Stimulated activated CD4-positive, alpha-beta T cell treated with anti-CD3 and anti-CD28 coated beads, Interleukin-1b, Interleukin-23, amount 100 ng/mL, for 24 hours (primary cell): ENCODE measurements at places on chromosomes 7 and 10.

DNA sequence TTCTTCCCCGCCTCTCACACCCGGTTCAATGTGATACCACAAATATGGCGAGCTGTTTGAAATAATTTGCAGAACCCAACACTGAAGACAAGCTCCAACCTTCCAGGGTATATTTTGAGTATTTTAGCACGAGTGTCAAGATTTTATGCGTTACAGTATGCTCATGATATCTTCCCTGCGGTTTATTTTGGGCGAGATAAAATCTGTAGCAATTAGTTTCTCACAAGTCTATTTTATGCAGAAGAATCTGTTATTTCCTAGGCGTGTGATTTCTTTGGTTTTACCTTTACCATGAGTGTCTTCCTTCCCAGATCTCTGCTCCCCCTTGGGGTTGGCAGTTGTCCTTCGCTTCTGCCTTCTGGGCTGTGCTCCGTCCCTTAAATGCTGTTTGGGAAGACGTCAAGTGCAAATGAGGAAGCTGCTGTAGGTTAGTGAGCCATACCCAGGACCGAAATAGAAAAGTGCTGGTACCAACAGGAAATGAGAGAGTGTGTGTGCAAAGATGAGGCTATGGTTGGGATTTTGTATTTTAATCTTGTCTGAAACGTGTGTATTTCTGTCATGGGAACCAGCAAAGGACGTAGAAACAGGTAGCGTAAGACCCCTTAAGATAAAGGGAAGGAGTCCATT lies 299.8 kb downstream of the KLF6 start:
- no peak for DNase-seq

GRCh38 chr7:32289651-32290414 lies 200.3 kb downstream of the LSM5 start:
- no peak for DNase-seq

DNA sequence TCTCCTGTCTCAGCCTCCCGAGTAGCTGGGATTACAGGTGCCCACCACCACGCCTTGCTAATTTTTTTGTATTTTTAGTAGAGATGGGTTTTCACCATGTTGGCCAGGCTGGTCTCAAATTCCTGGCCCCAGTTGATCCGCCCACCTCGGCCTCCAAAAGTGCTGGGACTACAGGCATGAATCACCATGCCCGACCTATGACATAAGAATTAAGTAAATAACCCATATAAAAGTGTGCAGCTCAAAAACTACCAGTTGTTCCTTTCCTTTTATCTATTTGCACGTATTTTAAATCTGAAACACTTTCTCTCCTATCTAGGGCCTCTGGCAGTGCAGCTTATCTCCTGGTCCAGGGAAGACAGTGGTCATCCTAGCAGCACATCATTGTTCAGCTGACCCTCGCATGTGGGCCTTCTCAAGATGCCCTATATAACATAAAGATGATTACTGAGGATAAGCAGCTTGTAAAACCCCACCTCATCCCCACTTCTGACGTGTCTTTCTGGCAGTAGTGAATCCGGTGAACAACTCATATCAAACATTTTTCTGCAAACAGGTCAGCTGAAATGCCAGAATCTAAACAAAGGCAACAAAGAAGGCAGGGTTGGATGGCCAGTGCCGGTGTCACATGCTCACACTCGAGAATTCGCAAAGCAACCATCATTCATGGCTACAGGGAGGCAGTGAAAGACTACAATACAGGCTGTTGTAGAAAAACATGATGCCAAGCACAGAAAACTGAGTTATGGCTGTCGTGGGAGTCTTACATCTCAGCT lies 36.0 kb upstream of the KCNIP2 start:
- no peak for DNase-seq

GRCh38 chr7:5682551-5683279 lies 98.7 kb downstream of the RNF216 start:
- no peak for DNase-seq

GRCh38 chr7:32616625-32617024 lies 121.3 kb downstream of the AVL9 start:
- no peak for DNase-seq

DNA sequence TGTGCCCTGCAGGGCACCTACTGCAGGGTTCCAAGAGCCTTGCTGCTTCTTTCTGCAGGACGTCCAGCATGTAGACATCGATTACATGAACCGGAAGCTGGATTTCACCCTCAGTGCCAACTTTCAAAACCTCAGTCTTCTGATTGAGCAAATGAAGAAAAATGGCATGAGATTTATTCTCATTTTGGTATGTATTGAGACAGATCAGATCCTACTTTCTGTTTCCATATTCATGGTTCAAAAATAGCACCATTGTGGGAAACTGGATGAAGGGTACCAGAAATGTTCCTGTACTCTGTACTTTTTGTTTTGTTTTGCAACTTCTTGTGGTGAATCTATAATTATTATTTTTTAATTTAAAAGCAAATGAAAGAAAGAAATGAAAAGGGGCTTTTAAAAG lies 64.1 kb downstream of the MGAM2 start:
- DNase-seq, result no peak

- DNase-seq, result no peak
These were observed 180.5 kb upstream of the ASAH2 start for GRCh38 chr10:50431791-50432190.

DNA sequence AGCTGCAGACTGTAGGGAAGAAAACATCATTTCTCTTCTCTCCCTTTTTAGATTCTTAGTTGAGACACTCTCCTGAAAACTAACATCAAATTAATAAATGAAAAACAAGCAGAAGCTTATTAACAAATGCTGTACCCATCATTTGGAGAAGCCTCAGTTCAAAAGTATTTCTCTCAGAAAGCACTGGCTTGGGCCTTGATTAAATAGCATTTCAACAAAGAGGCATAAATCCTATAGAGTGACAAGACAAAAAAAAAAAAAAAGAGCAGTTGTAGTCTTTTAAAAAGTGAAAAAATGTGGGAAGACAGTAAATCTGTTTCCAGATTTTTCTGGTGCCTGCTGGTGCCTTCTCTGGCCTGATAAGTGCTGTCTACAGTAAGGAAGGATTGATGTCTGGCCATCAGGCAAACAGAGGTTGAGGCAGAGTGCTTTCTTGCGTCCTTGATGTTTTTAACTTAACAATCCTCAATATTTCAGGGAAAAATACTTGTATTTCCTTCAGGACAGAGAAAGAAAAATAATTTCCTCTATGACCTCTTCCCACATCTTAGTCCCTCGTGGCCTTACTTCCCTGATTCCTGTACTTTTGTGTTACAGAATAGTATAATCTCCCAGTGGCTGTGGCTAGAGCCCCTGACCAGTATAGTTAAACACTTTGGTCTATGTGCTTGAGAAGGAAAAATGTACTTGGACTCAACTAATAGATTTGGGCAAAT lies 300.5 kb downstream of the HGF start:
- DNase-seq, result no peak

DNA sequence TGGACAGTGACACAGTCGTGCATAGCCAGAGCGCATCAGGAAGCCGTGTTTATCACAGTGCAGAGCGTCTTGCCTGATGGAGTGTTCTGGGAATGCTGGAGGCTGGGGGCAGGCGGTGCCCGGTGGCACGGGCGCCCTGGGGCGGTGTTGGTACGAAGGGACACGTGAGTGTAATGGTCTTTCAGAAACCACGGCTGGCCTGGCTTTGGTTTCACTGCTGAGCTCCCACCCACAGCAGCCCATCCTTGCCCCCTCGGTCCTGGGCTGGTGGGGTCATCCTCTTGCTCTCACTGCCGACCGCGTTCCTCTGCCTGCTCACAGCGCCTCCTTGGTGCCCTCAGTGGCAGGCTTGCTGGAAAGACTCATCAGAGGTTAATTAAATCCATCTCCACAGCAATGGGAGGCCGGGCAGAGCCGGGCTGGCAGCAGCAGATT lies 50.6 kb downstream of the NKX6-2 start:
- no peak for DNase-seq

- DNase-seq, result no peak
These were observed 128.0 kb downstream of the GLI3 start for GRCh38 chr7:42108803-42109528.

- DNase-seq, result no peak
These were observed 6.3 kb downstream of the LOXL4 start for GRCh38 chr10:98261436-98262277.

- no peak for DNase-seq
These were observed 103.3 kb downstream of the GRB10 start for GRCh38 chr7:50679218-50680007.

DNA sequence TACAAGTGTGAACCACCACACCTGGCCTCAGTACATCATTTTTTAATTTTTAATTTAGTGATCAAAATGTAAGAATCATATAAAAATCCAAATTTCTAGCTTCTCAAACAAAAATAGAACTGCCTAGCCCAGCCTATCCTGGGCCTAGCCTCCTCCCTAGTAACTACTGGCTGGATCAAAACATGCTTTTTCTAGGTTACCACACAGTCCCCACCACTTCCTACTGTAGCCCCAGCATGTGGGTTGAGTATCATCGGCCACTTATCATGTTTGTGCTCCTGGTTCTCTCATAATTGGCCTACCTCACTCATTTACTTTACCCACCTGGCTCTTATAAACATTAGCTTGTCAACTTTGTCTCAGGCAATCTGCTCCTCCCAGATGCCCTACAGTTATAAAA lies 52.9 kb downstream of the DNAJC12 start:
- DNase-seq, result no peak

DNA sequence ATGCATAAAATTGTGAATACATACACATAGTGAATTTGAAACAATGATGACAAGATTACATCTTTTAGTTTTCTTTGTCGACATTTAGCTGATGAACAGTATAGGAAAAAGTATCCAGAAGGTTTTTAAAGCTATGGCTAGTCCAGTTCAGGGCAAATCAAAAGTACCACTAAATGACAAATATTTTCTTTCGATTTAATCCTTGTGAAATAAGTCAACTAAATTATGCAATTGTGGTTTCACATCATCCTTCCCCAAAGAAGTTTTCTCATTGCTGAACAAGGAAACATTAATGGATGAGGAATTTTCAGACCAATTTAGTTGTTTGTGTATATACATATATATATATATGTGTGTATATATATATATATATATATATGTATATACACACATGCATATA lies 774.0 kb downstream of the DNAJB9 start:
- DNase-seq, result no peak

DNA sequence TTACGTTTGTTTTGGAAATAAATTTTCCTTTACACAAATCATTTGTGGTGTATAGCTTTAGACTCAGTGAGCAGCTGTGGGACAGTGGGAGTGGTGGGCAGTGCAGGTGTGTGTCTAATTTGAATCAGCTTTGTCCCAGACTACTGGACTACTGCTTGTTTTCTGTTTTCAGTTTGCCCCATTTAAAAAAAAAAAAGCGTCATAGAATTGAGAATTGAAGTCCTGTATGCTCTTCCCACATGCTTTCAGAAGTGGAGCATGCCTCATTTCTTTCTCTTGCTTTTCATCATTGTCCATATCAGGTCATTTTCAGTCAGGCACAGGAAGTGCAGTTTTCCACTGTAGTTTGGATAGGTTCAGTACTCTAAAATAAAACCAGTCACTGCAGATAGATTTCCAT lies 66.1 kb downstream of the SHH start:
- no peak for DNase-seq

DNA sequence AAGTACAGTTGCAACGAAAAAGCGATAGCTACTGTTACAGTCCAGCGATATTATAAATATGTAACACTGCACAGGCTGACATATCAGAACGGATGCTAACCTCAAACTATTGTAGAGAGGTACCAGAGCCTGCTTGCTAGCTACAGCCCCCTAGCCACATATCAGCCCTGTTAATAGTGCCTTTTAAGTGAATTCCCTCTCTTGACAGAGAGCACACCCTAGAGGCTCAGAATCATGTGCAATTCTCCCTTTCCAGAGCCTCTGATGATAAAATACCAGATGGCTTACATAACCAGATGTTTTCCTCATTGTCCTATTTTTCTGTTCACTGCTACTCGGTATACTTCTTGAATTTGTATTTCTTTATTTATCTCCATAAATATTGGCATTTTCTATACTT lies 960.7 kb upstream of the CELF2 start:
- no peak for DNase-seq

GRCh38 chr7:142488842-142489241 lies 231.0 kb upstream of the PRSS58 start:
- DNase-seq, result no peak

DNA sequence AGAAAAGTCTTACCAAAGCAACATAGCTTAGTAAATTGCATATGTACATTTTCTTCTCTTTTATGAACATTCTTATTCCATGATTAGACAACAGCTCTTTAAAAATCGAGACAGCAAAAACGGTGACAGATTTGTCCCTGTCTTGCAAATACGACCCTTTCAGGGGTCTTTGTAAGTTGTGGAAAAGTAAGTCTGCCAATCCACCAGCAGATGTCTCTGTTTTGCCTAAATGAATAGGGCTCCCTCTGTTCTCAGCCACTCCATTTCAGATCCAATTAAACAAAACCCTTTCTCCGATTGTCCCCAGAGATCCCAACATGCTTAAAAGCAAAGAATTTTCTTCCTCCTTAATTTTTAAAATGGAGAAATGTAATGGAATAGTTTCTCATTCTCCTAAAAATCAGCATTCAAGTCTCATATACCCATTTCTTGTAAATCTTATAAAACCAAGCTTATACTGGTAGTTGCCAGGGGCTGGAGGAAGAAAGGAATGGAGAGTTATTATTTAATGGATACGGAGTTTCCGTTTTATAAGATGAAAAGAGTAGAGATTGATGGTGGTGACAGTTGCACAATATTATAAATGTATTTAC lies 61.0 kb upstream of the NFE2L3 start:
- no peak for DNase-seq

- DNase-seq, result no peak
These were observed 793.0 kb upstream of the IGFBP3 start for GRCh38 chr7:46713868-46714596.

GRCh38 chr7:67813621-67814292 lies 817.1 kb downstream of the TYW1 start:
- no peak for DNase-seq

DNA sequence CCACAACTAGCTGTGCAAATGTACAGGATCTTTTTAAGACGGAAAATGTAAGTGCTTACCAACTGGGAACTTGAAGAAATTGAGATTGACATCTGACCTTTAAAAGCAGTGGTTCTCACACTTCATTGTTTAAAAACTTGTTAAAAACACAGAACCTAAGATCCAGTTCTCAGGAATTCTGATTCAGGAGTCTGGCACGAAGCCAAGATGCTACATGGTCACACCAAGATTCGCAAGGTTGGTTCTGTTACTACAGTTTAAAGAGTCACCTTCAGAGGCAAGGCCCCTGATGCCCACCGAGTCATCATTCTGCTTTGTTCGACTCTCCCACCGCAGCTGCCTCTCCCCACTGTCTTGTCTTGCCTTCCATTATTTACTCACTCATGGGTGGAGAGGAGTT lies 113.3 kb downstream of the GLI3 start:
- no peak for DNase-seq

GRCh38 chr10:26215396-26215934 lies 1.1 kb upstream of the GAD2 start:
- DNase-seq, result no peak
